ENCODE measurements at places on chromosomes 3 and 15. TPM values are rescaled to one million over a fixed set of nuclear protein-coding genes. Genes with fewer than 3 reads are reported as not detected.

FBXL22 gene
- 0.28 TPM for total RNA-seq

CAMP gene
- not detected for total RNA-seq

SGO1 gene
- total RNA-seq = 8.1 TPM

HESX1 gene
- 0.36 TPM for total RNA-seq

LRRC49 gene
- 16.8 TPM for total RNA-seq

ADAMTS9 gene
- total RNA-seq = 1.1 TPM

ASB14 gene
- not detected for total RNA-seq

CCDC80 gene
- total RNA-seq = 406 TPM

MEGF11 gene
- total RNA-seq = not detected

PTX3 gene
- total RNA-seq = 96.7 TPM

SLC24A5 gene
- not detected for total RNA-seq

FGD5 gene
- not detected for total RNA-seq

RLBP1 gene
- not detected for total RNA-seq

GOLGA6L6 gene
- total RNA-seq = not detected

PROK2 gene
- not detected for total RNA-seq

CCR9 gene
- total RNA-seq = not detected

FOXB1 gene
- total RNA-seq = not detected

RYR3 gene
- 0.18 TPM for total RNA-seq

GOLGA6L10 gene
- under 0.01 TPM for total RNA-seq

Data from IMR-90 (cell line).